ENCODE measurements at places on chromosomes 2 and 18. TPM values are rescaled to one million over a fixed set of nuclear protein-coding genes. Genes with fewer than 3 reads are reported as not detected.
A peak's percentile ranks its signal among the peaks of the same experiment; 100 is the strongest.

DNA sequence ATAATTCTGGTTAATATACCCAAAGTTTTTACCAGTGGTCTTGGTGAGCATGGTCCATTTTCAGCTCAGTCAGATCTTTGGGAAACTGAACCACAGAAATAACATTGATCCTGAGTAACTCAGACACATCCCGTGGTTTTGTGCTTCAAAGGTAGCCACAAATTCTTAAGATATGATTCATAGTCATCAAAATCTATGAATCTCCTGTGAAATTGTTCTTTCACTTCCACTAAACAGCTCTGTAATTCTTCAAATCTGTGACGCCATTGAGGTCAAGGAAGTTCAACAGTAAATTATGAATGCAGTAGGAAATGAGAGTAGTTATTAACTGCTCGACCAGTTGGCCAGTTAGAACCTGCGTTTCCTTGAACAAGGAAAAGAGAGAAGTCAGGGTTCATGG, 147.3 kb downstream of the IRS1 start:
- H3K36me3 ChIP-seq: no peaks in the 10 kb centered on the region
- no peak overlapping the region for H3K27ac ChIP-seq
- H3K27me3 ChIP-seq: no peaks in the 10 kb centered on the region
- DNase-seq: no peak

COL3A1 gene
- 31.3 TPM for total RNA-seq

- peak overlapping the region; percentile 93 for H3K4me3 ChIP-seq
- H3K36me3 ChIP-seq: no peaks in the 10 kb centered on the region
- H3K27me3 ChIP-seq: no peaks in the 10 kb centered on the region
- no peak for DNase-seq
- H3K27ac ChIP-seq: peak overlapping the region; percentile 97
These were observed 160 bp downstream of the SPTBN1 start for GRCh38 chr2:54456362-54456611.

- no peak overlapping the region for H3K4me3 ChIP-seq
- H3K27ac ChIP-seq: no peak overlapping the region
- no peak for DNase-seq
- H3K4me1 ChIP-seq: no peaks in the 10 kb centered on the region
- no peaks in the 10 kb centered on the region for H3K36me3 ChIP-seq
These were observed 64.6 kb downstream of the THNSL2 start for GRCh38 chr2:88234760-88235159.

ATP6V1C2 gene
- total RNA-seq: 5.9 TPM

GRCh38 chr18:11089931-11090715, 59.2 kb downstream of the PIEZO2 start:
- peak overlapping the region; percentile 10 for H3K27ac ChIP-seq
- H3K4me1 ChIP-seq: peaks cover 4% of the 10 kb centered on the region
- no peak overlapping the region for H3K4me3 ChIP-seq

- DNase-seq: no peak
- peaks cover 10% of the 10 kb centered on the region for H3K4me1 ChIP-seq
- H3K4me3 ChIP-seq: no peak overlapping the region
- no peak overlapping the region for H3K27ac ChIP-seq
- no peaks in the 10 kb centered on the region for H3K27me3 ChIP-seq
These were observed 46.3 kb upstream of the SLC39A10 start for GRCh38 chr2:195610717-195611116.

- H3K36me3 ChIP-seq: no peaks in the 10 kb centered on the region
- H3K4me1 ChIP-seq: peaks cover 6% of the 10 kb centered on the region
- H3K4me3 ChIP-seq: no peak overlapping the region
These were observed 275.4 kb upstream of the TCF4 start for GRCh38 chr18:55863391-55863706.

- H3K27ac ChIP-seq: peak overlapping the region; percentile 17
- DNase-seq: peak; percentile 62
- H3K4me3 ChIP-seq: no peak overlapping the region
- peaks cover 19% of the 10 kb centered on the region for H3K4me1 ChIP-seq
- H3K27me3 ChIP-seq: no peaks in the 10 kb centered on the region
These were observed 78.0 kb downstream of the CRIM1 start for GRCh38 chr2:36433311-36434217.

DNA sequence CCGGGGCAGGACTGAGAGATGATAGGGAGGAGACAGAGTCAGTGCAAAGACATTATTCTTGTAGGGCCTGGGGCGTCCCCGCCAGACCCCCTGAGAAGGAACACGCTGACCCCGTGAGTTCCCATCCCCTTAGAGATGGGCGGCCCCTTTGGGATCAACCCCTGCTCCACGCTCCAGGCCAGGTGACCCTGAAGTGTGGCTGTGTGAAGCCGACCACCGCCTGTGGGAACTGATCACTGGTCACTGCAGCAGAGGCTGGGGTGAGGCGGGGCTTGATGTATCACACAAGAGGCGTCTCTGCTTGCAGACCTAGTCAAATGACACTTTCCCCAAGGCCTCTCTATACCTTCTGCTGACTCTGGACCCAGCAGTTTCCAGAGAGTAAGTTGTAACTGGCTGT, 157.4 kb upstream of the TWIST2 start:
- H3K4me1 ChIP-seq: no peaks in the 10 kb centered on the region
- H3K4me3 ChIP-seq: no peak overlapping the region
- no peaks in the 10 kb centered on the region for H3K36me3 ChIP-seq
- H3K27ac ChIP-seq: no peak overlapping the region
- H3K27me3 ChIP-seq: no peaks in the 10 kb centered on the region
- DNase-seq: no peak

GRCh38 chr2:71453404-71454220, at the start of gene DYSF:
Gene DYSF (plus strand): TSS chr2:71453561.
- peak; percentile 27 for DNase-seq
- H3K27me3 ChIP-seq: no peaks in the 10 kb centered on the region
- H3K4me1 ChIP-seq: peaks cover 14% of the 10 kb centered on the region
- H3K4me3 ChIP-seq: peak within 1 kb of the TSS; percentile 53
- H3K27ac ChIP-seq: no peak within 1 kb of the TSS

- no peaks in the 10 kb centered on the region for H3K36me3 ChIP-seq
- no peaks in the 10 kb centered on the region for H3K27me3 ChIP-seq
- H3K27ac ChIP-seq: no peak overlapping the region
- H3K4me3 ChIP-seq: no peak overlapping the region
These were observed 19.1 kb downstream of the LPIN1 start for GRCh38 chr2:11765501-11765900.

DNA sequence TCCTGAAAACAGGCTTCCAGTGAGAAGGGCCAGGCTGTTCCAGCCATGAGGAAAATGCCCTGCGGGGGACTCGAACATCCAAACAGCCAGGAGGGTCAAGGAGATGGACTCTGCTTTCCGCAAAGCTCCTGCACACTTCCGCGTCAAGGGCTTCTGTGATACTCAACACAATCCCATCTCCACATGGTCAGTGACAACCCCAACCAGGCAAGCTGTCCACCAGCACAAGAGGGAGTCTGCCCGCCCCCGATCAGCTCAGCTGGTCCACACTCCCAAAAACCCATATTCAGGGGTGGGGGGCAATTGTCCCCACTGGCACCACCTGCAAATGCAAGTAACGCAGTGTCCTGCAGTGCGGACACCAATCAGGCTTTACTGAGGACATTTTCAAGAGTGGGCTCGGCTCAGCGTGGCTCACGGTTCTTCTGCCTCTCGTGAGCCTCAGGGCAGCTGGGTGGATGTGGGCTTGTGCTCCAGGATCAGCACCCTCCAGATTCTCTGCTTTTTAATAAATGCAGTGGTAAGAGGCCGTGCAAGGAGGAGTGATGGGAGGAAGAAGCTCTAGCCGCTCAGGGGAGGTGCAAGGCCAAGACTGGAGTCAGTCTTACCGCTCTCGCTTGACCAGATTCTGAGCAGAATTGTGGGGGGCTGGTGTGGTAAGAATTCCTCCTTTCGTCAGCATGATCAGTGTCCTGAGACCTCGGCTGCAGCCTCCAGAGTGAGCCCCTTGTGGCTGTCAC, 19.5 kb upstream of the CIDEA start:
- H3K4me1 ChIP-seq: peaks cover 6% of the 10 kb centered on the region
- no peak overlapping the region for H3K4me3 ChIP-seq
- no peak overlapping the region for H3K27ac ChIP-seq
- no peak for DNase-seq
- no peaks in the 10 kb centered on the region for H3K27me3 ChIP-seq
- no peaks in the 10 kb centered on the region for H3K36me3 ChIP-seq

DNA sequence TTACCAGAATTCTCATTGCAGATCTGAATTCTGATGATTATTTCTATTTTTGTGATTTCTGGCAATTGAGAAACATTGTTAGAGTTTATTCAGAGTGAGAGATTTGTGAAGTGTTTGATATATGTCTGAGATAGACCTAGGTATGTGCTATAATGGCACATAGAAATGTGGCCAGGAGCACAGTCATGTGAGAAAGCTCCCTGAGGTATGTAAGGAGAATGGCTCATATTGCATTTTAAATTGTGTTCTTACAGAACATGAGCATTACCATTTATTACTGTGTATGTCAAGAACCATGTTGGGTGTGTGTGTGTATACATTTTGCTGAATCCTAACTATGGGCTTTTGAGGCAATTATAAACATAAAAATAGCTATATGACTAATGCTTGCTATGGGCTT, 101.2 kb downstream of the RAPGEF4 start:
- H3K27me3 ChIP-seq: no peaks in the 10 kb centered on the region
- DNase-seq: no peak
- H3K4me3 ChIP-seq: no peak overlapping the region
- H3K36me3 ChIP-seq: no peaks in the 10 kb centered on the region
- H3K27ac ChIP-seq: no peak overlapping the region

DNA sequence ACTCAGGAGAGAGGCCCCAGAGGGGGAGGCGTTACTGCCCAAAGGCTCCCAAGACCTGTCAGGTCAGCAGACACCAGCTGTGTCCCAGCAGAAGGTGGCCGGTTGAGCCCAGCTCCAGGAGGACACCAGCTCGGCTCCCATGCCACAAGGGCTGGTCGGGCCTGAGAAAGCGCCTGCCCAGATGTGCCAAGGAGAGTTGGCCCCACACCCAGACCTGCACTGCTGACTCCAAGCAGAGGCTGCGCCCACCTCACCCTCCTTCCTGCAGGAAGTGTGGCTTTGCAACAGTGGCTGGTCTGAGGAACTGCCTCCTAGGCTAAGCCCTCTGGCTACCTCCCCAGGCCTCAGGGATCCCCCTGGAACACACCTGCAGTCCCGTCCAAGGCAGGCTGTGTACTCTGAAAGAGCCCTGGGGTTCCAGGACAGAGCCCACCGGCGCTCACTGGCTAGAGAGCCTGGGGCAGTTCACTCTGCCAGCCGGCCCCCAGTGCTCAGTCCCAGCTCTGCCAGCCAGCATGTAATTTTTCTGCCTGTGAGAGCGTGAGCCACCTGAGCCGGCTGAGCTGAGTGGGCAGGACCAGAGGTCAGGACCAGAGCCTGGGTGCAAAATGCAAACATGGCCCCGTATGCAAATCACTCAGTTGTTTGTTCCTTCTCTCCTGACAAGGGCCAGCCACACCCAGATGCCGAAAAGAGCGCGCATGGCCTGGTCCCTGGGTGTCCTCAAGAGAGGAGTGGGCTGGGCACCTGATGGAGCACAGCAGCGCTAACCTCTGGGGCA, 36.9 kb upstream of the PTMA start:
- no peak overlapping the region for H3K4me3 ChIP-seq
- H3K27ac ChIP-seq: peak overlapping the region; percentile 73
- no peaks in the 10 kb centered on the region for H3K27me3 ChIP-seq
- no peaks in the 10 kb centered on the region for H3K36me3 ChIP-seq

DNA sequence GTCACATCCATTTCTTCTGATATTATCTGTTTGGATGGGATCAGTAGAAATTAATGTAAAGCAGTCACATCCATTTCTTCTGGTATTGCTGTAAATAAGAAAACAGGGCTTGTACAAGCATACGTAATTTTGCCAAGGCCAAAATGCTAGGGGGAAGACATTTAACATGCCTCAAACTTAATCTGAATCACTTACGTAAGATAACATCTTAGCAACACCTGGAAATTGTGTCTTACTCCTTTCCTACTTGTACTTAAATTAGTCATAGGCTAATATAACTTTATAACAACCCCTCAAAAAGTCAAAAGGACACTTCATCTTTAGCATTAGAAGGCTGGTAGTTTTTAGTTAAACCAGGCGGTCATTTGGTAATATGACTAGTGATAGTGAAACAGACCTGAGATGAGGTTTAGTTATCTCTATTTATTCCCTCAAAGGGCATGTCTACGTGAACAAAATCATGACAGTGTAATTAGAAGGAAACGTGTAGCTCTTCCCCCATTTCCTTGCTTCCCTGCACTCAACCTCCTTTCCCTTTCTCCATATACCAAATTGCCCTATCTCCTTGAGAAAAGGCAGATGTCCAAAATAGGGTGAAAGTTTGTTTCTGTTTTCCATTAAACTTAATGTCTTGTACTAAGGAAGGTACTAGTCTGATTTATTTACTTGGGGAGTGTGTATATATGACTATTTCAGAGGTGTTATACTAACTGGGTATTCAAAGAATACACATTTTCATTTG, 99.3 kb upstream of the FZD5 start:
- no peaks in the 10 kb centered on the region for H3K4me1 ChIP-seq
- H3K4me3 ChIP-seq: no peak overlapping the region
- H3K36me3 ChIP-seq: no peaks in the 10 kb centered on the region
- H3K27me3 ChIP-seq: no peaks in the 10 kb centered on the region

DNA sequence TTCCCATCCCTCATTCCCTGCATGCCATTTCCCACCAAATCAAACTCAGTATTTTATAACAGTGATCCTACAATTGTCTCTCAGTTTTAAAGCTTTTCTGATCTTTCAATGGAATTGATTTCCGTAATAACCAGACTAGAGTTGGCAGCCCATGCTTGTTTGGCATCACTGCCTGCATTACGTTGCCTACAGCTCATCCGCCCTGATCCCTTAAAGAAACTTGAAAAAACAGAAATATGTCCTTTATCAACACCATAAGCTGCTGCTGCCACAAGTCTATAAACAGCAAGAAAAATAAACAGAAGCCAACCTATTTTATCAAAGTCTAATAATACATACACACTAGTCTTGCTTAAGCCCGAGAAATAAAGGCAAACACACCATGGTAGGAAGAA, 331.0 kb downstream of the METTL4 start:
- no peaks in the 10 kb centered on the region for H3K4me1 ChIP-seq
- no peak overlapping the region for H3K4me3 ChIP-seq
- no peaks in the 10 kb centered on the region for H3K36me3 ChIP-seq
- no peaks in the 10 kb centered on the region for H3K27me3 ChIP-seq

ABHD1 gene
- total RNA-seq: 76.4 TPM

DNA sequence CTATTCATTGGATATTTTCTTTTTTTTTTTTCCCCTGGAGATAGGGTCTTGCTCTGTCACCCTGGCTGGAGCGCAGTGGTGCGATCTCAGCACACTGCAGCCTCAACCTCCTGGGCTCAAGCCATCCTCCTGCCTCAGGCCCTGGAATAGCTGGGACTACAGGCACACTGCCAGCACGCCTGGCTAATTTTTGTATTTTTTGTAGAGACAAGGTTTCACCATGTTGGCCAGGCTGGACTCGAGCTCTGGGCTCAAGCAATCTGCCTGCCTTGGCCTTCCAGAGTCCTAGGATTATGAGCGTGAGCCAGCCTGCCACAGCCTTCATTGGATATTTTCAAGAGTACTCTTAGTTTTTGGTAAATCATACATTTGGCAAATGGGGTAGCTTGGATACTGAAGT, 9.0 kb upstream of the MCFD2 start:
- no peak overlapping the region for H3K4me3 ChIP-seq
- H3K27ac ChIP-seq: no peak overlapping the region
- DNase-seq: no peak
- H3K36me3 ChIP-seq: no peaks in the 10 kb centered on the region
- no peaks in the 10 kb centered on the region for H3K4me1 ChIP-seq

All from testis (tissue), 5 donors.